ENCODE measurements at places on chromosomes 2 and 18. TPM values are rescaled to one million over a fixed set of nuclear protein-coding genes. Genes with fewer than 3 reads are reported as not detected.
A peak's percentile ranks its signal among the peaks of the same experiment; 100 is the strongest.

- ATAC-seq = no peak
Observed at GRCh38 chr2:236215196-236215595, 47.0 kb upstream of the GBX2 start.

DNA sequence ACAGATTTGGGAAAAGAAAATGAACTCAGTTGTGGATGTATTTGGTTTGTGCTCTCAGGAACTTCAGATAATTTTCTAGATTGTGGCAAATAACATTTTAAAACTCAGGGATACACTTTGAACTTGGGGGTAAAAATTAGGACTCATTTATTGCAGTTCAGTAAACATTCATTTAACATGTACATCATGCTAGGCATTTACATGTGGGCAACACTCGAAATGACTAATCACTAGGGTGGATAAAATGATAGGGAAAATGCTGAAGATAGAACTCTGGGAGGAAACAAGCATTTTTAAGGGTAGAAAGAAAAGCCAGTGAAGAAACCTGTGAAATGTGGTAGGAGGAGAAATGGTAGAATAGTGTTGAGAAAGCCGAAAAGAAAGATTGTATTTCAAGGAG lies 7.8 kb downstream of the FAM117B start:
- ATAC-seq = peak; percentile 35

The ASPRV1 gene
- 3.4 TPM for total RNA-seq

DNA sequence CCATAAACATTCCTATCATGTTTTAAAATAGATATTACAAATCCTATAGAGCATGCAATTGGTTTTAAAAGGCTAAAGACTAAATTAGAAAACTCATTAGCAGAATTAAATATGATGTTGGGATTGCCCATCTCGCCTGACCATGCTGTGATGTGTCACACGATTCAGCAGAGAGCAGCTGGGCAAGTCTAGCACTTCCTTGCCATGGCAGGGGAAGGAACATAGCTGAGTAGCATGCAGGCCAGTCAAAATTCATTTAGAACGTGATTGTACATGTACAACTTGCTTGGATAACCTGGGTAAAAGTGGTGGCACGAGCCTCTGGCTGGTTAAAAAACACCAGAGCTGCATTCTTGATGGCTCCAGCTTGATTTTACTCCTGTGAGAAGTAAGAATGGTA lies 81.3 kb downstream of the SCN3A start:
- no peak for ATAC-seq

The RAB11FIP5 gene
- total RNA-seq = 15.5 TPM

Measured in activated T-helper 17 cell treated with anti-CD3 and anti-CD28 coated beads, Interleukin-2, amount 50 U/mL, for 72 hours (primary cell).